ENCODE measurements at places on chromosomes 7 and 10.

GRCh38 chr7:95758187-95758586 lies 14.2 kb upstream of the DYNC1I1 start:
- DNase-seq = no peak

DNA sequence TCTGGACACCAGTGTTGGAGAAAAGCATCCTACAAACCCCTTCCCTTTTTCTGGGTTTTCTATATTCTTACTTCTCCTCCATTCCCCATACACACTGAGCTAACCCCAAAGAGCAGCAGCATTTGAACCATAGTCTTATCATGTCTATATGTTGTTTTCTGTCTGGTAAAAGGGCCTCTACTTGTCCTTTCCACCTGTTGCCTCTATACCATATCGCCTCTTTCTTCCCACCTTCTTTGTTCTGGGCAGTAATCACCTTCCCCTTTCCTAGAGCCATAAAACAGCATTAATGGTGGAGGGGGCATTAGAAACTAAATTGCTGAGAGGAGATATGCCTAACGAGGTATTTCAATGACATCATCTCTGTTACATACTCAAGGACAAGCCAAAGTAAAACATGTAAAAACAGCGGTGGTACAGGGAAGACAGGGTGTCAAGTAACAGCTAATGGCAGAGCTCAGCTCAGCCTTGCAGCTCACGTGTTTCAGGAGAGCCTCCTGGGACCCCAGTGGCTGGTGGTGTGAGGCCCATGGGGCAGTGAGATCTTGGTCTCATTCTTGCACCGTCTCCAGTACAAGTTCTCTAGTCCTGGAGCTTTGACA lies 20.6 kb downstream of the NPY start:
- DNase-seq = no peak

DNA sequence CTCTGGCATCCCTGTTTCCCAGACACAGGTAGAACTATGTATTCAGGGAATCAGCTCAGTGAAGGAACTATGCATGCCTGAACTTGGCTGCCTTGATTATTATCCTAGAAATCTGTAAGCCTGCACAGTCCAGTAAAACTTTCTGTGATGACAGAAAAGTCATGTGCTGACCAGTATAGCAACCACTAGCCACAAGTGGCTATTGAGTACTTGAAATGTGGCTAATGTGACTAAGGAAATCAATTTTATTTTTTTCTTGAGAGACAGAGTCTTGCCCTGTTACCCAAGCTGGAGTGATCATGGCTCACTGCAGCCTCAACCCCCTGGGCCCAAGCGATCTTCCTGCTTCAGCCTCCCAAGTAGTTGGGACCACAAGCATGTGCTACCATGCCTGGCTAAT lies 3.5 kb downstream of the EXOSC1 start:
- no peak for DNase-seq

- DNase-seq = no peak
Observed at GRCh38 chr7:1531263-1531978, 919 bp downstream of the MAFK start.

DNA sequence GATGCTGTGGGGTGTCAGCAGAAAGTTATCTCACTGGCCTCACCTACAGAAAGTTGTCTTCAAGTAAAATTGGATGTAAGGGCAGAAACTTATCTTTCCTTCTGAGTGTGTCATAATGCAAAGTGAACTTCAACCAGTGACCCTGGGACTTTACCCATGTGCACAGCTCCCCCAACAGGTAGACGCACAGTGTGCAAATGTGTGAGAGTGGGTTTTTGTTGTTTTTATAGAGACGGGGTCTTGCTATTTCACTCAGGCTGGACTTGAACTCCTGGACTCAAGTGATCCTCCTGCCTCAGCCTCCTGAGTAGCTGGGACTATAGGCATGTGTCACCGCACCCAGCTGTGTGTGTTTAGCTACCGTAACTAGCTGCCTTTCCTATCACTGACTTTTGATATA lies 6.4 kb upstream of the KAZALD1 start:
- no peak for DNase-seq

DNA sequence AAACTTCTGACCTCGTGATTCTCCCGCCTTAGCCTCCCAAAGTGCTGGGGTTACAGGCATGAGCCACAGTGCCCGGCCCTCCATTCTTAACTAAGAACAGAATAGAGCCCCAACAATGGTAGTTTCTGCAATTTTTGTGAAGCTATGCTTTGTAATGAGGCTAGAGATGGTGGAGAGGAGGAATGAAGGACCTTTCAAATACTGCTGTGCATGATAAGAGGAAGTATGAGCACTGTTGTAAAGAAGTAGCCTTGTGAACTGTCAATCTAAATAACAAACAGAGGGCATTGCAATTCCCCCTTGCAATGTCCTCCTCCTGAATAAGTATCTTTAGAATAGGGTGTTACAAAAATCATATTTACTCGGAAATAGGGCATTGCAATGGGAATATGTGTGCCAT lies 70.2 kb downstream of the EVX1 start:
- DNase-seq = no peak

Measured in substantia nigra (tissue), 51 donors.